A549 (cell line): ENCODE measurements at places on chromosomes 1 and 21.
A peak's percentile ranks its signal among the peaks of the same experiment; 100 is the strongest.

DNA sequence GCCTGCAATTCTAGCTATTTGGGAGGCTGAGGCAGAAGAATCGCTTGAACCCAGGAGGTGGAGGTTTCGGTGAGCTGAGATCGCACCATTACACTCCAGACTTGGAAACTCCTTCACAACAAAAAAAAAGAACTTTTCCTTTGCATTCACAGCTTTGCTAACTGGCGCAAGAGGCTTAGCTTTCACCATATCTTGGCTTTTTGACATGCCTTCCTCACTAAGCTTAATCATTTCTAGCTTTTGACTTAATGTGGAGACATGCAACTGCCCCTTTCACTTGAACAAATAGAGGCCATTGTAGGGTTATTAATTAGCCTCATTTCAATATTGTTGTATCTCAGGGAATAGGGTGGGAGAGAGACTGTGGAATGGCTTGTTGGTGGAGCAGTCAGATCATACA lies 8.7 kb downstream of the KPNA6 start:
- no peak for DNase-seq

DNA sequence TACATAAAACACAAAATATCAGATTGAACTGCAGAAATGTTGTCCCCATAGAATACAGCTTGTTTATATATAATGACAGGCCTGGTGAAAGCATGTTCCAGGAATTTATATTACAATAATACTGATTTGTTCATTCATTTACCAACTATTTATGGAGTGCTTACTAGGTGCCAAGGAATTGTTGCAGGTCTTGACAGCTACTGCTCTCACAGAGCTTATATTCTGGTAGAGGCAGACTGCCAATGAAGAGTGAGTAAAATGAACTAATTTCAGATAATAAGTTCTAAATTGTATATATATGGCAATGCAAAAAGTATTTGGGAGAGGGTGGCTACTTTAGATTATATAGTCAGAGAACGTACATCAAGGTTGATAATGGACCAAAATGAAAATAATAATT lies 152.0 kb downstream of the COQ8A start:
- no peak for DNase-seq

DNA sequence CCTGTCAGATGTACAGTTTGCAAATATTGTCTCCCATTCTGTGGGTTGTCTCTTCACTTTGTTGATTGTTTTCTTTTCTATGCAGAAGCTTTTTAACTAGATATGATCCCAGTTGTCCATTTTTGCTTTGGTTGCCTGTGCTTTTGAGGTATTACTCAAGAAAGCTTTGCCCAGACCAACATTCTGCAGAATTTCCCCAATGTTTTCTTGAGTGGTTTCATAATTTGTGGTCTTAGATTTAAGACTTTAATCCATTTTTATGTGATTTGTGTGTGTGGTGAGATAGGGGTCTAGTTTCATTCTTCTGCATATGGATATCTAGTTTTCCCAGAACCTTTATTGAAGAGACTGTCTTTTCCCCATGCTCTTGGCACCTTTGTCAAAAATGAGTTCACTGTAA lies 116.9 kb downstream of the DUSP10 start:
- no peak for DNase-seq

DNA sequence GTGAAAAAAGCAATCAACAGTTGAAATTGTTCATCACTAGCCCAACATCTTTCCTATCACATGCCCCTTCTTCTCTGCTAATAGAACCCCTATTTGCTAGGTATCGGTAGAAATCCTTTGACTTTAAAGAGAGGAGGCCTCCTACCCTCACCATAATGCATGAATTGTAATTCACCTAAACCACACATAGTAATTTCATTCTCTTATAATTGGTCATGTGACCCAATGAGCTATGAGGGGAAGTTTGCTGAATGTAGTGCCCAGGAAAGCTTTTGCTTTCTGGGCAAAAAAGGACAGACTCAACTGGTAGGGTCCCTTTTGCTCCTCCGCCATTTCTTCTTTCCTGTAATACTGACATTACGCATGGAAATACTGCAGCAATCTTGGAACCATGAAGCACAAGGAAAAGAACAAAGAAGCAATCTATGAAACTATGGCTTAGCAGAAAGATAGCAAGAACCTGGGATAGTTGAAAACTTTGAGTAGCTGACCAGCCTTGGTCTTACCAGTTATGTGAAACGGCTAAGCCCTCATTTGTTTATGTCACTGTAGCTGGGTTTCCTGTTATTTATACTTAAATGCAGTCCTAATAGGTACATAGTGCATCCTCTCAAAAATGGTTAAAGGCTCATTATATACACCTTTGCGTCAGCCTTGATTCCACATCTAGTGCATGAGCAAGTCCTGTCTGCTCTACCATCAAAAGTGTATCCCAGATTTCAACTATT lies 10.2 kb upstream of the CHI3L2 start:
- DNase-seq = no peak

- peak; percentile 26 for DNase-seq
These were observed 57.4 kb upstream of the MTF2 start for GRCh38 chr1:93021539-93022134.

DNA sequence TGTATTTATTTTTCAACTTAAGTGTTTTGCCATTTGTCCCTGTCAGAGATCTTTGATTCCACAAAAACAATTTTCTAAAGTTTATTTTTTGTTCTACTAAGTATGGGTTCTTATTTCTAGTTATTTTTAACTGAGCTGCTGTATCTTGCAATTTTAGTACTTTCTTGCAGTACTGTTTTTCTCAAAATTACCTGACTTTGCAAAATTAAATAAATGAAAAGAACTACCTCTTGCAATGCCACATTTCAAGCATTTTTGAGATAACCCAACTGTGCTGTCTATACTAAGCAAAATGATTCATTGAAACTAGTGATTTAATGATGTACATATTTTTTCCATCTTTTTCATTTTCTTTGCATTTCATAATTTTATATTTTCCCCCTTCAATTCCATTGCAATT lies 71.5 kb upstream of the ADGRL2 start:
- no peak for DNase-seq

- DNase-seq = no peak
These were observed 319.6 kb downstream of the ZNF326 start for GRCh38 chr1:90314533-90314932.

GRCh38 chr21:42061195-42061985 lies 9.7 kb upstream of the UMODL1 start:
- DNase-seq = no peak

DNA sequence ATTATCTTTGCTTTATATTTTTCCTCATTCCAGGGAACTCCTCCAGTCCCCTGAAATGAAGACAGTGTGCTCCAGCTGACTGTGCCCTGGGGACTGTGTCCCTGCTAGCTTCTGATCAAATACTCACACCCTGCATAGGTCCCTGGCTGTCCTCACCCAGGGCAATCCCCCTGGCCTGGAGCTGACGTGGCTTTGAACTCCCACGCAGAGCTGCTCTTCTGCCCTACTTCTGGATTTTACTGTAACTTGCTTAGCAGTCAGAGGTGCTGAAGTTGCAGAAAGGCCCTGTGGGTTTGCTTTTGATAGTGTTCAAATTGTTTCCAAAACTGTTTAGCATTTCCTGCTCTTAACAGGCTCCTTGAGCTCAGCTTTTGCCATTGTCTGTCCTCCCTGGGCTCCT lies 186.5 kb downstream of the FASLG start:
- DNase-seq = no peak

DNA sequence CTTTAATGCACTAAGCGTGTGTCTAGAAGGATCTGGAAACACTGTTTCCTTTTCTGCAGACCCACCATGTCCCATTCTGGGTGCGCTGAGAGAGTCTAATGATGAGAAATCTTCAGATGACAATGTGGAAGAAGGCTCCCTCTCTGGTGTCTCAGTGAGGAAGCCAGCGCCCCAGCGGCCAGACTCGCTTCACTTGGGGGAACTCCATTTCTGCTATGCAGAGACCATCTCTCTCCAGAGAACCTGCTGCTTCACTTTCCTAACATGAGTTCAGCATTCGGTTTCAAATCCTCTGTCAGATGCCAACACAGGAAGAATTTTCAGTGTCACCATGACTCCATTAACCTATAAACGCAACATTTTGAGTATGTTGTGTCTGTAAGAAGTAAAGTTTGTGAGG lies 121.8 kb downstream of the SYF2 start:
- DNase-seq = no peak

GRCh38 chr1:154840269-154841176 lies 29.6 kb downstream of the KCNN3 start:
- DNase-seq = no peak

GRCh38 chr21:42239556-42239955 lies 20.6 kb downstream of the ABCG1 start:
- no peak for DNase-seq

DNA sequence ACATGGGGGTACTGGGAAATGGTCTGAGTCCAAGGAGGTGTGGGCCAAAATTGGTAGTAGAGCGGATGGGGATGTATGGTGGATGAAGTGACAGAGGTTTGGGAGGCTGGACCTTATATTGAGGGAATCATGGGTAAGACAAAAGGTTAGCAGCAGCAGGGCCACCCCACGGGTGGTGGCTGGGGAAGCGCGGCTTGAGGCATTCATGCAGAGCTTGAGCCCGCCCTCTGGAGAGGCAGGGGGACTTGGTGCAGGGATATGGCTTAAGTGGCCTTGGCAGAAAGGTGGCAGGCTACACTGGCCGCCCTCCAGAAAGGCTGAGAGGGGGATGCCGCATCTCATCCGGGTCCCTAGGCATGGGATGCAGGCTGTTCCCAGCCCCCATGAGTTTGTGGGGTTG lies 31.5 kb downstream of the HMGB4 start:
- no peak for DNase-seq

DNA sequence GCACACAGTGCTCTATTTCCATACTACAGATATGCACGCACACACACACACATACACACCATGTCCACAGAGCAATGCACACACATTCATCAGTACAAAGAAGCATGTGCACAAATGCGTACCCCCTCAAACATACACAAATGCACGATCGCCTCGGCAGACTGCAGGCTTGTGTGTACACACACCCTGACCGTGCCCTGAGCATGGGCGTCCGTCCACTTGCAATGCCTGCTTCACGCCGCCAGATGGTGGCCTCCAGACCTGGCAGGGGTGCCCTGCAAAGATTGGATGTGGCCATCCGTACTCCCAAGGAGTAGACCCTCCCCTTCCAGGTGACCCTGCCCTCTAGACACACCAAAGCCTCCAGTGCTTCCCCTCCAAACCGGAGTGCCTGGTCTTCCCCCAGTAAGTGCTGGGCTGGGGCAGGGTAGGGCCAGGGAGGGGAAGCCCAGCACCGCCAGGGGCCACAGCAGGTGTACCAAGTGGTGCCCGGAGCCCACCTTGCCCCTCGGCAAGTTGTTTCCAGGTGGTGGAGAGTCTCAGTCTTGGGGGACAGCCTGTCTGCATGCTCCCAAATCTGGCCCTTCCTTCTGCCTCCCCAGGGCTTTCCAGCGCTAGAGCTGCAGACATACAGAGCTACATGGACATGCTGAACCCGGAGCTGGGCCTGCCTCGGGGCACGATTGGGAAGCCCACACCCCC lies 20.6 kb downstream of the ESPN start:
- DNase-seq = peak; percentile 60

DNA sequence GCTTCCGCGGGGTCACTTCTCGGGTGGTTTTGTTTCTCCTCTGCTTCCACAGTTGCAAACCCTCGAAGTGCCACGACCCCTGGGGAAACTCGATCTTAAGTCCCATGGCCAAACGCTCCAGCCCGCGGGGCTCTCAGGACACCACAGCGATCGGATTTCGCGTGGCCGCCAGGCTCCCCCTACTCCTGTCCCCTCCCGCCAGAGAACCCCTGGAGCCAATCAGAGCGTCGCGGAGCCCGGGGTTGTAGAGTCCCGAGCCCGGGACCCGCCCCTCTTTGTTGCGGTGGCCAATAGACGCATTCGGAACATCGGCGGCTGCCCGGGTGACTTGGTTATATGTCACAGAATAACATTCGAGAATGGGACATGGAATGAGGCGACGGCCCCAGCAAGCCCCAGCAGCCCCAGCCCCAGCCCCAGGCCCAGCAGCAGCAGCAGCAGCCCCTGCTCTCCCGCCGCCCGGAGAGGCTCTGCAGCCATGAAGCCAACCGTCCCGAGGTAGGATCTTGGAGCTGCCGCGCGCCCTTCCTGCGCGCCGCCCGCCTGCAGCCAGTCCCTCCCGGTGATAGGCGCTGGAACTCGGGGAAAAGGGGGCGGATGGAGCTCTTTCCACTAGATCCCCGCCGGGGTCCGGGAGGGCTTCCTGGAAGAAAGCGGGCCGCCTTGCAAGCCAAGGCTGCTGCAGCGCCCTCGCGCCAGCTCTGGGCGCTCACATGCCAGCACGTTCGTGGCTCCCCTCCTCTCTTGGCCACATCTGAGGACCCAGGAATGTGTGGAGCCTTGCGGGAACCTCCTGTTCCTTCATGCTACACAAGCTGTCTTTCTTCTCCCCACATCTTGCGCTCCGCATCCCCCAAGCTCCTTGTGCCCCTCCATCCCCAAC lies at the start of gene VASH2:
Gene VASH2, plus strand, starts transcription at position 299 of the 883 bp plus-strand sequence. CDS start 1,002 bp downstream, outside the sequence.
- peak; percentile 71 for DNase-seq

DNA sequence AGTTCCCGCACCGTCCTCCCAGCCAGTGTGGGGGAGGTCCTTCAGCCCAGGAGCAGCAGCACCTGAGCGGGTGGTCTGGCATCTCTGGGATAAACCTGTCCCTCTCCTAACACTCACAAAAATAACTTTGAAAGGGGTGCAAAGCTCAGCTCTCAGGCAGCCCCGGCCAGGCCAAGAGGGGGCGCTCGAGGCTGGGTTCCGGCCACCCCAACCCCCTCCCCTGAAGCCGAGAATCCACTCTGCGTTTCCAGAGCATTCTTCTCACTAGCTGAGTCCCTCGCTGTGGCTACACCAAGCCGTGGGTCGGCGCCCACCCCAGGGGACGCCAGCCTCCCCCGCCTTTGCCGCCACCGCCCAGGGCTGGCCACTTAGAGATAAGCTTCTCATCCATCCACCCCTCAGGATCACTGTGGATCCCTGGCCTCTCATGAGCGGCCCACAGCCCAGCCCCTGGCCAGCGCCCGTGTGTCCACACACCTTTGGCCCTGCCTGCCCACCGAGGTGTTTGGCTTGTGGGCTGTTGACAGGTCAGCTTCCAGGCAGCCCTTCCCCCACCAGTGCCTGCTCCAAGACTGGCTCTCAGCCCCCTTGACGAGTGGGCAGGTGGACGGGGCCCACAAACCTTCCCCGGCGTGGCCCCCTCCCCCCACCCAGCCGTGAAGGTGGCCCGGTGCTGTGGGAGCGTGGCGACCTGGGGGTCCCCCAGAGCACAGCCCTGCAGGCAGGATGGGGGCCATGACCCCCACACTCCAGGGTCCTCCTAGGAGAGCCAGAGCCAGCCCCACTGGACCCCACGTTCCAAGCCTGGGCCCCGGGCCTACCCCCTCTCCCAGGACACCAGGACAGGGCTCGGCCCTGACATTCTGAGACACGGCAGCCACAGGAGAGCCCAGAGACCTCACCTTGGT lies 1.9 kb downstream of the FTCD start:
- no peak for DNase-seq

DNA sequence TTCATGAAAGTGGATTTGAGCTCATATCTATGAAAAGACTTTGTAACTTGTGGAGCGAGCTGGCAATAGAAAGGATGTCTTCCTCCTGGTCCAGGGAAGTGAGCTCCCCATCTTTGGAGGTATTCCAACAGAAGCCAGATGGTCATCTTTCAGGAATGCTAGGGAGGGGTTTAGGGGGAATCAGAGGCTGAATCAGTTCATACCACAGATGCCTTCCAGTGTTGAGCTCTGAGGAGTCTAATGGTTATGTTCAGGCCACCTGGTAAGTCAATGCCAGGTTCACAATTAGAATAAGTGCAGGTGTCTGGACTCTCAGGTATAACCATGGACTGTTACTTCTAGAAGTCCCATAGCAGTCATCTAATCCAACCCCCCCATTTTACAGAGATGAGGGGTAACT lies 119.1 kb downstream of the ACTL8 start:
- no peak for DNase-seq

- peak; percentile 49 for DNase-seq
These were observed 30.7 kb upstream of the KIAA1614 start for GRCh38 chr1:180881806-180882509.
